ENCODE measurements at places on chromosomes 11 and 22.

DNA sequence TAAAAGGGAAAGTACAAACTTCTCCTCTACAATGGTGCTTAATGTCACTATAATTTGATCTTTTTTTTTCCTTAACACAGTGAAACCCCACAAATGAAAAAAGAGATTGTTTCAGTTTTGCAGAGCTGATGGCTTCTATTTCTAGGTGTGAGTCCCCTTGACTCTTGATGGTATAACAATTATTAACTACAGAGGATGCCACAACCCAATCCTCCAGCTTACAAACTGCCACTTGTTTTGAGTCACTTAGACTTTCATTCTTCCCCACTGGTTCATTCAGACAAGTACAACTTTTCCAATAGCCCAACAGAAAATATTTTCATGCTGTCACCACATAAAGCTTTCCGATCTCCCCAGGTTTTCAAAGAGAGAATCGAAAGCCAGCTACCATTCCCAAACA lies 812.2 kb downstream of the LRRC4C start:
- no peak for DNase-seq

DNA sequence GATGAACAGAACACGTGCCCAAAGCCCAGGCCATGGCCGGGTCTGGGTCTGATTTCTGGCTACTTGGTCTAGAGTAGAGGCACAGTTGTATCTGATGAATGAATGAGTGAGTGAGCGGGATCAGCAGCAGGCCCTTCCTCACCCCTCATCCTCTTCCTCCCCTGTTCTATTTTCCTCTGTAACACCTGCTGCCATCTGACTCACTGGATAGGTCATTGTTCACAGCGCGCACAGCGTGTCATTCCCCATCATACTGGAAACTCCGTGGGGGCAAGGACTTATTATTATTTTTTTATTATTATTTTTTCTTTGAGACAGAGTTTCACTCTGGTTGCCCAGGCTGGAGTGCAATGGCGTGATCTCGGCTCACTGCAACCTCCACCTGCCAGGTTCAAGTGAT lies 13.9 kb downstream of the NCF4 start:
- no peak for DNase-seq

DNA sequence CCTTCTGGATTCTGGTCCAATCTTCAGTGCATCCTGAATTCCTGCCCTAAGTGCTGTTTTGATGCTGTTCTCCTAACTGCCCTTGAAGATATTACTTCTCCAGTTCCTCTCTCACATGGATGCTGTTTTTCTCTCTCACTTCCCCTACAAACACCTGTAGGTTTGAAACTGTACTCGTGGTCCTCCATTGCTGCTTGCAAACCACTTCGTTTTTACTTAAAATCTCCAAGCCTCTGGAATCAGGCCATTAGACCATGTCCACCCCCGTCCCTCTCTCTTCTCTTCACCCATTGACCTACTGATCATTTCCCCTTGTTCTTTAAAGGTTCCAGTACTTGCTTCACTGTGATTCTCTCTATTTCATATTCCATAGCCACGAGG lies 988.1 kb downstream of the NTM start:
- DNase-seq = no peak

GRCh38 chr22:25358421-25359170 lies 139.2 kb downstream of the CRYBB2 start:
- DNase-seq = no peak

- no peak for DNase-seq
These were observed 5.2 kb downstream of the TSPAN4 start for GRCh38 chr11:847876-848275.

- DNase-seq = no peak
These were observed 80.1 kb upstream of the BIRC3 start for GRCh38 chr11:102237096-102237735.

DNA sequence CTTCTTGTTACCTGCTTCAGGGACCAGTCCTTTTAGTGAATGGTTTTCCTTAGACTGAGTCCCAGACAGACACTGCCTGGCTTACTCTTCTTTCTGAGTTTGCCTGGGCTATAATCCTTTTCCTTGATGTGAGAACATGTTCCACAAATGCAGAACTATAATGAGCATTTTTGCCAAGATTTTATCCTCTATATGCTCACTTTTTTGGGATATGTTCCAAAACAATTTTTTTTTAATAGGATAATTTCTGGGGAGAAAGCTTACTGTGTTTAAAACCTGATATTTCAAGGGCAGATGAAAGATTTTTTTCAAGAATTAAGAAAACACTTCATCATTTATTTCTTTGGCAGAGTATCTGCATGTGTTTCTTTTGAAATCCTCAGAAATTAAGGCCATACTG lies 110.0 kb upstream of the TENM4 start:
- DNase-seq = no peak

DNA sequence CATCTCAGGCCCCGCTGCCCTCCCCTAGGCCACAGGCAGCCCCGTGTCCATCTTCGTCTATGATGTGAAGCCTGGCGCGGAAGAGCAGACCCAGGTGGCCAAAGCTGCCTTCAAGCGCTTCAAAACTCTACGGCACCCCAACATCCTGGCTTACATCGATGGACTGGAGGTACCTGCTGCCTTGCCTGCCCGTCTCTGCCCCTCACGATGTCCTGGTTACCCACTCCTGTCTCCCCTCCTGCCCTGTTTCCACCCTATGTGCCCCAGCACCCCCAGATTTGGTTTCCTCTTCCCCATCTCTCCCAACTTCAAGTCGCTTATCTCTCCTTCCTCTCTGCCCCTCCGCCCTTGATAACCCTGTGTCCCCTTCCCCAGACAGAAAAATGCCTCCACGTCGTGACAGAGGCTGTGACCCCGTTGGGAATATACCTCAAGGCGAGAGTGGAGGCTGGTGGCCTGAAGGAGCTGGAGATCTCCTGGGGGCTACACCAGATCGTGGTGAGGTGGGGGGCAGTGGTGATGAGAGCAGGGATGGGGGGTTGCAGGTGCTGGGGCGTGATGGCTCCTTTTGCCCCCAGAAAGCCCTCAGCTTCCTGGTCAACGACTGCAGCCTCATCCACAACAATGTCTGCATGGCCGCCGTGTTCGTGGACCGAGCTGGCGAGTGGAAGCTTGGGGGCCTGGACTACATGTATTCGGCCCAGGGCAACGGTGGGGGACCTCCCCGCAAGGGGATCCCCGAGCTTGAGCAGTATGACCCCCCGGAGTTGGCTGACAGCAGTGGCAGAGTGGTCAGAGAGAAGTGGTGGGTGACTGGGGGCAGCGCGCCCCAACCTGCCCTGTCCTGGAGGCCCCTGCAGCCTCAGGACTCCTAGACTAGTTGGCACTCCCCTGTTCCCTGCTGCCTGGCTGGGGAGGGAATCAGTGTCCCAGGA lies 930 bp downstream of the SCYL1 start:
- DNase-seq = no peak

- no peak for DNase-seq
These were observed 20.1 kb downstream of the CSRP3 start for GRCh38 chr11:19181531-19182261.

GRCh38 chr22:21857481-21857914 lies 9.9 kb downstream of the MAPK1 start:
- DNase-seq = no peak

DNA sequence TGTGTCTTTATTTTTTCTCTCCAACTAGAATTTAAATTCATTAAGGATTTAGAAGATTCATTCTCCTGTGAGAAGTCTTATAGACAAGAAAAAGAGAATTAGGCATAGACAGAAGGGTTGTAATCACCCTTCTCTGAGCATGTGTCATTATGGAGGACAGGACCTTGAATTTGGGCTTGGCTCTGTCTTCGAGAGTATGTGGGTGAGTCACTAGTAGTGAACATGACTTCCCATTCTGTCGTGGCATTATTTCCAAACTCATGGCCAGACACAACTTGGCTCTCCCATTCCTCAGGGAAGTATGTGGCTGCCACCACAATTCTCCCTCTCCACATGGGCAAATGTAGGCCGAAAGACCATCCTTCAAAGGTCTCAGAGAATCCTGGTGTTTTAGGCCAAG lies 14.3 kb upstream of the ANKK1 start:
- no peak for DNase-seq

DNA sequence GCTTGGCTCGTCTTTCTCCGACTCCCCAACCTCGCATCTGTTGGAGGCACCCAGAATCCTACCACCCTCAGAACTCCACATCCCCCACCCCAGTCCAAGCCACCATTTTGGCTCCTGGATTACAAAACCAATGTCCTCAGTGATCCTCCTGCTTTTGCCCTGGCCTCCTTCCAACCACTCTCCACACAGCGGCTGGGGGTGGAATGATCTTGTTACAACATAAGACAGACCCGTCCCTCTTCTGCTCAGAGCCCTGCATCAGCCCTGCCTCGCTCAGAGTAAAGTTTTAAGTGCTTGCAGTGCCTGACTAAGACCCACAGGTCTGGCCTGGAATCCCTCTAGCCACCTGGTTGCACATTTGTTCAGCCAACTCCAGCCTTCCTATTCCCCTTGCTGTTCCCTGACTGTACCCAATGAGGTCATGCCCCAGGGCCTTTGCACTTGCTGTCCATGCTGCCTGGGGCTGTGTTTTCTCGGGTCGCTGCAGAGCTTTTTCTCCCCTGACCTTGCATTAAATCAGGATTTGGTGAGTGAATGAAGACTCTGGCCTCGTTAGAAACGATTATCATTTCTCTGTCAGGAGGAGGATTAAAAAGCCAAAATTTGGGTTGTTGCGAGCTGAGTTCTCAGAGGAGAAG lies 67.3 kb downstream of the IGF2 start:
- no peak for DNase-seq

DNA sequence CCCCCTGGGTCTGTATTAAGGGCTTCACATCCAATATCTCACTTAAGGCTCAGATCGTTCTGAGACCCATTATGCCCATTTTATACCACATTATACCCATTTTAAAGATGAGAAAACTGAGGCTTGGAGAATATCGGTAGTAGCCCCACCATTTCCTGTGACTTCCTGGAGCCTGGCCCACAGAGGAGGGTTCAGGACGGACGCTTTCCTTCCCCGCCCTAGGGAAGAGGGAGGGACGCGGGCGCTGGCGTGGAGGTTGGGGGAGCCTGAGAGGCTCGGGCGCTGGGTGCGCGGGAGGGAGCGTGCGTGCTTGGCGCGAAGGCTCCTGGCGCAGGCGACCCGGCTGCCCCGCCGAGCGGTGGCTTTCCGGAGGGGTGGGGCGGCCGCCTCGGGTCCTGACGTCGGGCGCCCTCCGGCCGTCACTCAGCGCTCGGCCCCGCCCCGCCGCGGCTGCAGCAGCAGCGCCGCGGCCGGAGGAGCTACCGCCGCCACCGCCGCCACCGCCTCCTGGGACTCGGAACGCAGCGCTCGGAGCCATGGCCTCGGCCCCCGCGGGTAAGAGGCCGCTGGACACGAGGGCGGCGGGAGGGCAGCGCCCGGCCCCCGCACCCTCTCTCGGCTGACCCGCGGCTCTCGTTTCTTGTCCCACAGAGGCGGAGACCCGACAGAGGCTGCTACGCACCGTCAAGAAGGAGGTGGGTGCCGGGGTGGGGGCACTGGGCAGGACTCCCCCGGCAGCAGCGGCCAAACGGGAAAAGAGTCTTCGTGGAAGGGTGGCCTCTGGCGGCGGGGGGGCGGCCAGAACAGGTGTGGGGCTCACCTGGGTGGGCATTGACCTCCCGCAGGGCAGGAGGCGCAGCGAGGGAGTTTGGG lies at the start of gene SGSM1:
SGSM1 (plus strand) TSS at position 422 of the 873 bp plus-strand sequence; CDS start at position 537, 115 bp downstream.
- peak; percentile 87 for DNase-seq

GRCh38 chr22:44760476-44760875 lies 8.1 kb downstream of the ARHGAP8 start:
- no peak for DNase-seq

- DNase-seq = no peak
These were observed 5.3 kb downstream of the SLC7A4 start for GRCh38 chr22:21026783-21027692.

- no peak for DNase-seq
These were observed 556 bp downstream of the CDCA5 start for GRCh38 chr11:65083134-65083833.

DNA sequence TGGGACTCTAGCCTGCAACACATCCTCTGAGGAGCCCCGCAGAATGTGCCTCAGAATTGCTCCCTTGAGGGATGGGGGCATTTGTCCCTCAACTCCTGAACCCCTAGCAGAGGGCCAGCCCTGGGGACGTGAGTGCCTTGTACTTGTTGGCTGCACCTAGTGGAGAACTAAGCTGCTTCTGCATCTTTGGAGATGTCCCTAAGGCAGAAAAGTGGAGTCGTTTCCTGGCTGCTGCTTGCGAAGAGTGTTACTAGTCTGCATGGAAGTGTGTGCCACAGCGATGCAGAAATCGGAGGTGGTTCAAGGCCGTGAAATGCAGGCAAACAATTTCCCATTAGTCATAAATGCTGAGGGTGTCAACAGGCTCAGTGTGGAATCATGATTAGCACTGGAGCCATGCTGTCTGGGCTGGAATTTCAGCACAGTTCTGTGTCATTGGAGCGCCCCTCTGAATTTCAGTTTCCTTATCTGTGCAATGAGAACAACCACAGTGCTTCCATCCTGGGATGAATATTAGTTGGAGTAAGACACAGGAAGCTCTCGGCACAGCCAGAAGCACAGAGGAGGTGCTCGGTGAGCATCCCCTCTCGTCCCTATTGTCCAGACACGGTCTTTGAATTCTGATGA lies 56.5 kb downstream of the MIAT start:
- DNase-seq = no peak

DNA sequence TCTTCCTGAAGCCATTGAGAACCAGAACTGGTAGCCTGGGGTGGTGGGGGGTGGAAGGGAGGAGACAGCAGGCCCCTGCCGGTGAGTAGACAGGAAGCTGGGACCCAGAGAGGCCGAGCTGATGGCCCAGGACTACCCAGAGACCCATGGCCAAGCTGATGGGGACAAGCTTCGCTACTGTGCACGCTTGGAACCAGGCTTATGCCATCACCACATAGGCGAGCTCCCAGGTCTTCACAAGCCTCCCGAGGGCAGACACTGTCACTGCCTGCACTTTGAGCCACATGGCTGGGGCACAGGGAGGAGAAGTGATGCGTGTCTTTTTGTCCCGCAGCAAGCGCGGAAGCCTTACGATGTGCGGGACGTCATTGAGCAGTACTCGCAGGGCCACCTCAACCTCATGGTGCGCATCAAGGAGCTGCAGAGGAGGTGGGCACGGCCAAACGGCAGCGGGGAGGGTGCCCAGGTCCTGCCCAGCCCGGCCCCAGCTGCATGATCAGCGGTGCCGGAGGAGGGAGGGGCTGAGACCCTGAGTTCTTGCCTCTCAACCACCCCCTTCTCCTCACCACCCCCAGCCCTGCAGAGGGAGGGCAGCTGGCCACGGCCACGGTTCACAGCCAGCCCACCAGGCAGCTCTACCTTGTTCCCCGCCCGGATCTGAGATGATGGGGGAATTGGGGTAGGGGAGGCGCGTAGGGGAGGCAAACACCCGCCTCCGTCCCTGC lies 76.0 kb upstream of the KCNQ1OT1 start:
- peak; percentile 10 for DNase-seq

GRCh38 chr11:69573761-69574607 lies 67.0 kb upstream of the CCND1 start:
- no peak for DNase-seq

- no peak for DNase-seq
These were observed 11.8 kb downstream of the TMEM184B start for GRCh38 chr22:38260761-38261681.

GRCh38 chr11:86156397-86156955 lies 87.6 kb upstream of the PICALM start:
- DNase-seq = no peak

- no peak for DNase-seq
These were observed 831.4 kb downstream of the DLG2 start for GRCh38 chr11:84795698-84796097.

- no peak for DNase-seq
These were observed 177.2 kb downstream of the CTTN start for GRCh38 chr11:70575396-70576060.
